ENCODE measurements at places on chromosomes 2 and 18.

DNA sequence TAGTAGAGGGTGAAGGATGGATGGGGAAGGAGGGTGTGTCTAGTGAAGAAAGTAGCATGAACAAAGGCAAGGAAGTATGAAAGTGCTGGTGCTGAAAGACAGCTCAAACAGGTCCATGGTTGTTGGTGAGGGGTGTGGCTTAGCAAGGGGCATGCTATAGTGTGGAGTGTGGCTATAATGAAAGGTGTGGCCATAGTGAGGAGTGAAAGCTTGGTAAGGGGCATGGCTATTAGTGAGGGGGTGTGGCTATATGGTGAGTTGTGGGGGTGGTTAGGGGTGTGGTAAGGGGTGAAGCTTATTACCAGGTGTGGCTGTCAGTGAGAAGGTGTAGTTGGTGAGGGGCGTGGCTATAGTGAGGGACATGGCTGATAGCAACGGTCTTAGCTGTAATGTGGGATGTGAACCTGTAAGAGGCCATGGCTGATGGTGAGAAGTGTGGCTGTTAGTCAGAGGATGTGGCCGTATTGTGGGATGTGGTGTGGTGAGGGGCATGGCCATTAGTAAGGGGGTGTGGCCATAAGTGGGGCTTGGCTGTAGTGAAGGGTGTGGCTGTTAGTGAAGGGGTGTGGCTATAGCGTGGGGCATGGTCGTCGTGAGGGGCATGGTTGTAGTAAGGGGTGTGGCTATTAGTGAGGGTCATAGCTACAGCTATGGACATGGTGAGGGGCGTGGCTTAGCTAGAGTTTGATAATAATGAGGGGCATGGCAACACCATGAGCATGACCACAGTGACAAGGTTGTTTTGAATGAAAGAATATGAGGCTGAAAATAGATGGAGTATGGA, 549.6 kb downstream of the FBXO15 start:
- DNase-seq = no peak

- no peak for DNase-seq
Observed at GRCh38 chr18:63303547-63303946, 16.0 kb downstream of the BCL2 start.

DNA sequence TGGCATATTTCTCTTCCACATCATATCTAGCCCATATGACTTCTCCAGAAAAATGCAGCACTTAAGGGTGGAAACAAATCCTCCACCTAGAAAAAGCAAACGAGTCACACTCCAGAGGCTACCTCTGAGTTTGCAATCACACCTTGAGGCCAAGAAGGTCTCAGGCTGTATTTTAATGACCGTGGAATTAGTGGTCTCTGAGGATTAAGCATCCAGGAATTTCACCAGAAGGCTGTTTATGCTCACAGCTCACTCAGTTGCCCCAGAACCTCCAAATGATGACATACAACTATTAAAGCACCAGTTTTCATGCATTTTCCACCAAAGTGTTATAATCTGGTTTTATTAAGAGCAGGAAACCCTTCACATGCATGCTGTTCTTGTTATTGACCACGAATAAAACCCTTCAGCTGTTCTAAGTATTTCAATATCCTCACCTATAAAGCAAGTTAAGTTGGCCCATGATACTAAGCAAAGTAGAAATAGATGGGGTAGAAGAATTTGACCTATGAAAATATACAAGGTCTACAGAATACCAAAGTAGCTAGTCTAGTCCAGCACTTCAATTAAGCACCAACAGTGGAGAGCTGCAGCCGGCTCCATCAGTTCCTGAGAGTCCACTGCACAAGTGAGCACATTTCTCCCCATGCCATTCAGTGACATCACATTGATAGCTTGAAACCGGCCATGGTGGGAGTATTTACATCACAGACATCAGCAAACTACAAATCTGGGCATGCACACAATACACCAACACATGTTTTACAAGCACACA, 39.5 kb upstream of the SLC14A1 start:
- DNase-seq = no peak

- no peak for DNase-seq
Observed at GRCh38 chr2:9360110-9360509, 63.2 kb downstream of the ITGB1BP1 start.

DNA sequence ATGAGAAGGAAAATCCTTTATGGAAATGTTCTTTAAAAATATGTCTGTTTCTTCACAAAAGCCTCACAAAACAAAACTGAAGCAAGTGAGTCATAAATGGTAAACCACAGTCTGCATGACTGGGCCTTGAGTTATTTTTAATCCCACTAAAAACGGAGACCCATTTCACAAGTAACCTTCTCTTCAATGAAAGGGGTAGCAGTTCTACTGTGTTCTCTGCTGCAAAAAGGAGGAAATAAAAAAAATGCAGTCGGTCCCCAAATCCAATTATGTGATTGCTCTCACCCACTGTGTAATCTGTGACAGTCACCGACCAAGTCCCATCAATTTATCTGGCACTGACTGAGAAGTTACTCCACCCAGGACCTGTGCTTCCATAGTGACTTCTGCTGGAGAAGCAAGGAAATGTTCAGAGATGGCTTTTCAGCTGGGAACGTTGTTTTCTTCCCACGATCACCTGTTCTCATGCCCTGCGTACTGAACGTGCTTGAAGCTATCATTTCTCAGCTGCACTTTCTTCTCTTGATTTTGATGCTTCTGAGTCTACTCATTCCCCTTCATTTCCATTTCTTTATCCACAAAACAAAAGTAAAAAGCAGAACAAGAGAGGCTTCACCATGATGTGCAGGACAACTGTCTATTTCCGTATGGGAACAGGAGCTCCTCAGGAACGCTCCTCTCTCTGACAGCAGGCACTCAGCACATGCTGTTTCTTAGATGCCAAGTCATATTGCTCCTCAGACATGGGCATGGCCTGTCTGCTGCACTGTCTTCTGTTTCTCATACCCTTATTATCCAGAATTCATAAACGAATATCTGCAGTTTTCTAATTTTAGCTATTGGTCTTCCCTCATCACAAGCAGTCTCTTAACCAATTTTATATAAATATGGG, 80.0 kb upstream of the TMEM200C start:
- no peak for DNase-seq

- DNase-seq = no peak
Observed at GRCh38 chr2:169659320-169659719, 34.9 kb downstream of the CFAP210 start.

- DNase-seq = no peak
Observed at GRCh38 chr2:70247364-70248180, 856 bp downstream of the TIA1 start.

GRCh38 chr2:108354136-108354535, 23.6 kb upstream of the SULT1C4 start:
- DNase-seq = no peak

- no peak for DNase-seq
Observed at GRCh38 chr2:86617738-86618137, 5.9 kb downstream of the RNF103 start.

DNA sequence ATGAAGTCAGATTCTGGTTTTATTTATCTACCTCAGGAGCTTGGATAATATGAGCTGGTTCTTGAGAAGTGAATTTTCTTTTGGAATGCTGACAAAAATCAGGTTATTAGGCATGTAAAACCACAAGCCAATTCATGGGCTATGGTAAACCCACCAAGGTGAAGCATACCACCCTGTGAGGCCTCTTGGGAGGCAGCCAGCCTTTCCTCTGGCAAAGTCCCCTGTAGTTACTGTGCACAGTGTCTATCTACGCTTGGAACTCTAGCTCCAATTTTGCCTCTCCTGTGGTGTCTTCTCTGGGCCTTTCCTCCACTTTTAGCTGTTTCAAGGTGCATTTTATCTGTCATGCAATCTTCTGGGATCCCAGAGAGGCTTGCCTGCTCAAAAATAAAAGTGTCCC, 242.7 kb upstream of the ZSWIM2 start:
- DNase-seq = no peak

DNA sequence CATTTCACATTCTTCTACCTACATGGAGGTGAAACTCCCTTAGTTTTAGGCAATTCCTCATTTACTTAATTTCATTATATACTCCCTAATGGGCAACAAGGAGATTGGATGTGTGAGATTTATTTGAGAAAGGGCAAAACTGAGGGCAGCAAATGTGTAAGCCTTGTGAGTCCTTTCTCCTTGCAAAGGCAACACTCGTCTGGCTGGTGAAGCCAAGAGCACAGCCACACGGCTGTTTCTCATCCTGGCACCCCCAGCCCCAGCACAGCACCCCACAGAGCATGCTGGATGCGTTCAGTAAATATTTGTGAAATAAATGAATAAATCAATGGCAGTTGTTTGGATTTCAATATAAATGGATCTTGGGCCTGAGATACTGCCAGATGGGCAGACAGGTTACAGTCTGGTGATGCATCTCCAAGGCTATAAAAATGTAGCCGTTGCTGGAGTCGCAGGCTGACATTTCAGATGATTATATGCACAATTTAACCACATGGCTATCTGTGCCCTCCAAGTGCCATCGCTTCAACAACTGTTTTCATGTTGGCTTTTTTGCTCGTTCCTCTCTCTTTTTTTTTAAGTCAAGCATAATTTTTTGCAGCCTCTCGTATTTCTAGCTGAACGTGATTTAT, 154.1 kb upstream of the REV1 start:
- DNase-seq = no peak

DNA sequence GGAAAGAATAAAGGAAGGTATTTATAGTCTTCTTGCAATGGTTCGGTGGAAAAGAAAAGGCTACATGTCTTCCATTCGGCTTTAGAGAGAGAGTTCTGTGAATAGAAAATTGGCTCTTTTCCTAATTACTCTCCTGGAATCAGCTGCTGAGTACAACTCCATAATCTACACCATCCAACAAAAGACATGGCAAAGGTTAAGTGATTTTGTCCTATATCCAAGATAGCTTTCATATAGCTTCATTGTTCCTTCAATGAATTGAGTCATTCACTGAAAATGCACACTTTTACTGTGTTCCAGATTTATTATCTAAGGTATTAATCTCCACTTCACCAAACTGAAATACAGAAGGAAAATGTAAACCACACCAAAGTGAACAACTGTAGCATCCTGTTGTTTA, 514.5 kb downstream of the LRRTM4 start:
- DNase-seq = no peak

- DNase-seq = no peak
Observed at GRCh38 chr2:235024931-235025773, 73.3 kb downstream of the SH3BP4 start.

DNA sequence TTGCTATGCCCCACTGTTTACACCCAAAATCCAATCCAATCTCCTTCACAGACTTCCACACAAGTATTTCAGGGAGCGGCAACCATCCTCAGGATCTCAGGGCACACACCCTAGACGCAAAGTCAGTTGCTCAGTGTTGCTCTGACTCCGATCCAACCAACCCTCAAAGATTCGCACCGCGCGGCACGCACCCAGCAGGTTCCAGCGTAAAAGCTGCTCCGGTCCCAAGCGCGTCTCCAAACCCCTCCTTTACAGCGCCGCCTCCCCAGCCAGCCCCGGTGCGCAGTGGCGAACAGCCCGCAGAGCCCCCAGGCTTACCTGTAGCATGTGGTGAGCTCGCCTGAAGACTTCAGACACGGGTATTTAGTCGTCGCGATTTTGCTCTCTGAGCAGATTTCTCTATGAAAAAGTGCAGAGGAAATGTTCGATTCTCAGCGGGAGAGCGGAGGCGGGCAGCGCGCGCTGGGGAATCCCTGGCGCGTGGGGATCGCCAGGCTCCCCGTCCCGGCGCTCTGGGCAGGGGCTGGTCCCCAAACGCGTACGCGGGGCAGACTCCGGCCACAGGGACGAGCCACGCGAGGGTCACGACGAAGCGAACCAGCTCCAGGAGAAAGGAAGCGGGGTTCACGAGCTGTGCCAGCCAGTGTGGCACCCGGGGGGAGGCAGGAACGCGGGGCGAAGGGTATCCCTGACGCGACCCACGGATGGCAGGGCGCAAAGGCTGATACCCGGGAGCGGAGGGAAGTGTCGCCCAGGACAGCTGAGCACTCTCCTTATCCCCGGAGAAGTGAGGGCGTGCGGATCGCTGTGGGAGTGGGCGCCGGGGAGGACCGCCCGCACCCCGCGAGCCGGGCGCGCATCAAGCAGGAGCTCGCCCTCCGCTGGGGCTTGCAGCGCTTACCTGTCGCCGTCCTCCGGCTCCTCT, 650 bp downstream of the CCBE1 start:
- DNase-seq = no peak

DNA sequence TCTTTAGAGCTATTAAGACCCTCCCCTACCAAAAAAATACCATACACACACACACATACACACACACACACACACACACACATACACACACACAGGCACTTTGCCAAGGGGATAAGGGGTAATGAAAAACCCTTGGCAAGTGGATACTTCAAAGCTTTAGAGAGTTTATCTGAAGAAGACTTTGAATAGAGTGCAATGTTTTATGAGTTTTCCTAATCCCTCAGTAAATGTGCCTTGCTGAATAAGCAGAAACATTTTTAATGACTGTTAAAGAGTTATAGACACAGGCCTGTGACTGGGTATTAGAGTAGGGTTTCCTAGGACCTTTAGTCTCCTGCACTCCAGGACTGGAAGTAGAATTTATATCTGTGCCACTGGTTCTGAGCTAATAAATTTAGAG, 75.5 kb upstream of the CTAGE1 start:
- no peak for DNase-seq

- DNase-seq = no peak
Observed at GRCh38 chr2:96602330-96602823, 35.7 kb downstream of the KANSL3 start.

DNA sequence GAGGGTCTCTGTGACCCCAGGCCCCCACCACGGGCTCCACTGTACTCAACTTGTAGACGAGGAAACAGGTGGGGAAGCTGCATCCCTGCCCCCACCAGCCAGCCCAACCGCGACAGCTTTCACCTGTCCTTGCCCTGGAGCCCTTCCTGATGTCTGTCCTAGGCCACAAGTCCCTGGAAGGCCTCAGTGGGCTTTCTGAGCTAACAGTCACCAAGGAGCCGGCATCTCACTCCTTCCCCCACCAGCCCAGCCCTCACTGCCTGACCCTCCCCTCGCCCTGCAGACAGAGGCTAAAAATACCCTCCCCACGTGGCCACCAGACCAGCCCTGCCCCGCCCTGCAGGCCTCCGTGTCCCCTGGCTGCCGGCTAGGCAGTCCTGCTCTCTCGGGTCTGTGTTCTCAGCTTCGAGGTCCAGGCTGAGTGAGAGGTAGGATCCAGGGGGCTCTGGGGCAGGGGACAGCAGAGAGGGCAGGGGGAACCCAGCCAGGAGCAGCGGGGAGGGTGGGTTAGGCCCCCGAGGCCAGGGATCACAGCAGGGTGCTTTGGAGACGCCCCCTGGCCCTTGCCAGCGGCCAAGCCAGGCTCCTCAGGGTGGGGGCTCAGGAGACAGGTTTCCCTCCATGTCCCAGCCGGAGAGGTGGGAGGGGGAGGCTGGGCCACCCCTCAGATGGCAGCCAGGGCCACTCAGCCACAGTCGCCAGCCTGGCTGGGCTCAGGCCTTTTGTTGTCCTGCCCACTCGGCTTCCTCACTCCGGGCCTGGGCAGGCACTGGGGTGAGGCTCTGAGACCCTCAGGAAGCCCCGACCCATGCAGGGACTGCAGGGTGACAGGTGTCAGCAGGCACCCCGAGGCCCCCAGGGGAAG, at the start of gene KLHL30:
TSS of gene KLHL30 (plus strand) at position 338 of the 865 bp plus-strand sequence. CDS start 2,087 bp downstream, outside the sequence.
- DNase-seq = no peak

- no peak for DNase-seq
Observed at GRCh38 chr2:3034396-3034795, 343.2 kb downstream of the EIPR1 start.
